ENCODE measurements at places on chromosomes 5 and 9. TPM values are rescaled to one million over a fixed set of nuclear protein-coding genes. Genes with fewer than 3 reads are reported as not detected.

The HTR1A gene
- not detected for total RNA-seq

The SHOC1 gene
- total RNA-seq, result not detected

The FAM151B gene
- total RNA-seq, result 0.32 TPM

The FAM153A gene
- 6.3 TPM for total RNA-seq

The MRPS2 gene
- total RNA-seq, result 66.6 TPM

- no peak overlapping the region for H3K4me3 ChIP-seq
- H3K4me1 ChIP-seq, result no peaks in the 10 kb centered on the region
- no peak overlapping the region for H3K27ac ChIP-seq
- H3K27me3 ChIP-seq, result peaks cover 15% of the 10 kb centered on the region
These were observed 266.7 kb downstream of the NSG2 start for GRCh38 chr5:174312270-174312617.

- no peaks in the 10 kb centered on the region for H3K27me3 ChIP-seq
- DNase-seq, result no peak
- no peak overlapping the region for H3K4me3 ChIP-seq
- no peak overlapping the region for H3K27ac ChIP-seq
- H3K4me1 ChIP-seq, result no peaks in the 10 kb centered on the region
These were observed 169.1 kb downstream of the CSNK1G3 start for GRCh38 chr5:123681061-123681460.

DNA sequence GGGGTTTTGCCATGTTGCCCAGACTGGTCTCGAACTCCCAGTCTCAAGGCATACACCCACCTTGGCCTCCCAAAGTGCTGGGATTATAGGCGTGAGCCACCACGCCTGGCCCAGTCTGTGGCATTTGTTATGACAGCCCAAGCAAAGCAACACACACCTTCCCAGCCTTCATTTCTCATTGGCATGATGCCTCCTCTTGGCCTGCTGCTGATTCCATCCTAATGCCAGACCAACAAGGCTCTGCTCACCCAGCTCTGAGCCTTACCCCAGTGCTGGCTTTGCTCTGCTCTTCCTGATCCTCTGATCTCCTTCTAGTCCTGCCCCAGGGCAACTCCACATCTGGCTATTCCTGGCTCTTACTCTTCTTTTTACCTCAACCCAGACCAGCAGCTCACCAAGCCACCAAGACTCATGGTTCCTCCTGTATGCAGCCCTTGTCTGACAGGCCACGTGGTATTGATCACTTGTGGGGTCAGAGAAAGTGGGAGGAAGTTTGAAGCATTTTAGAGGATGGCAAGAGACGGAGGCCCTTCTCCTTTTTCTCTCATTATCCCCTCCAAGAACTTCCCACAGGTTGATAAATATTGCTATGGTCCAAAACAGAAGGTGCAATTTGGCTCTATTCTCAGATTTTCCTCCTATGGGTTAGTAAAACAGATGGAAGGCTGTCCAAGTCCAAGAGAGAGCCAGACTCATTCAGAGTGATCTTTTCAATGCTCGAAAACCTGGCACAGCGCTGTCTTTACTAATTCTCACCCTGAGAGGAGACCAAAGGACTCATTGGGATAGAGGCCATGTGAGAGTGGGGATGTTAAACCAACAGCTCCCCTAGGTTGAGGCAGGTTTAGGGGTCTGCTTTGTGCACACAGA is 958 bp downstream of the CD180 start:
- H3K4me1 ChIP-seq, result peaks cover 72% of the 10 kb centered on the region
- peak overlapping the region; percentile 5 for H3K4me3 ChIP-seq
- H3K27ac ChIP-seq, result no peak overlapping the region
- H3K27me3 ChIP-seq, result no peaks in the 10 kb centered on the region

GRCh38 chr5:80149161-80149609 is 106.7 kb downstream of the SERINC5 start:
- H3K36me3 ChIP-seq, result peaks cover 51% of the 10 kb centered on the region
- H3K27me3 ChIP-seq, result no peaks in the 10 kb centered on the region
- peaks cover 46% of the 10 kb centered on the region for H3K4me1 ChIP-seq
- no peak overlapping the region for H3K27ac ChIP-seq
- no peak overlapping the region for H3K4me3 ChIP-seq

GRCh38 chr5:40258222-40258621 is 421.5 kb upstream of the PTGER4 start:
- peaks cover 10% of the 10 kb centered on the region for H3K36me3 ChIP-seq
- peak overlapping the region; percentile 83 for H3K27ac ChIP-seq
- peaks cover 3% of the 10 kb centered on the region for H3K27me3 ChIP-seq
- peaks cover 21% of the 10 kb centered on the region for H3K4me1 ChIP-seq

GRCh38 chr9:133115604-133116345 is 5.3 kb downstream of the RALGDS start:
- H3K36me3 ChIP-seq, result peaks cover 6% of the 10 kb centered on the region
- H3K4me1 ChIP-seq, result peaks cover 60% of the 10 kb centered on the region
- DNase-seq, result peak; percentile 65

DNA sequence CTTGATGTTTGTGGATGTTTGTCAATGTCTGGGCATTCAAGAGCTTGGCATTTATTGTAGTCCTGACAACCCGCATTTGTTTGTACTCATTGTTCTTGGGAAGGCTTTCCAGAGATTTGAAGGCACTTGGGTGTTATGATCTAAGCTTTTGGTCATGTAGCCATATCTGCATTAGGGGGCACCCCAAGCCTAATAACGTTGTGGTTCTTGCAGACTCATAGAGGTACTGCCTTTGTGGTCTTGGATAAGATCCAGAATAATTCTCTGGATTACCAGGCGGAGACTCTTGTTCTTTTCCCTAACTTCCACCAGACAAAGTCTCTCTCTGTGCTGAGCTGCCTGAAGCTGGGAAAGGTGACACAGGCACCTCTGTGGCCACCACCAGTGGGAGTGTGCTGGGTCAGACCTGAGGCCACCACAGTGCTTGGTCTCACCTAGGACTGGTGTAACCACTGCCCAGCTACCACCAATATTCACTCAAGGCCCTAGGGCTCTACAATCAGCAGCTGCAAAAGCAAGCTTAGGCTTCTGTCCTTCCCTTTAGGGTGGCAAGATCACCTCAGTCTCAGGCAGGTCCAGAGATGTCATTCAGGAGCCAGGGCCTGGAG is 144.4 kb upstream of the TAS2R1 start:
- no peak overlapping the region for H3K27ac ChIP-seq
- no peaks in the 10 kb centered on the region for H3K27me3 ChIP-seq

- no peak for DNase-seq
- H3K4me1 ChIP-seq, result peaks cover 13% of the 10 kb centered on the region
- peaks cover 16% of the 10 kb centered on the region for H3K36me3 ChIP-seq
- H3K4me3 ChIP-seq, result peak overlapping the region; percentile 93
- peaks cover 3% of the 10 kb centered on the region for H3K27me3 ChIP-seq
These were observed 1.4 kb downstream of the ODF2 start for GRCh38 chr9:128457207-128457606.
